AG08395 (cell line): ENCODE measurements at places on chromosomes 6 and 20.

DNA sequence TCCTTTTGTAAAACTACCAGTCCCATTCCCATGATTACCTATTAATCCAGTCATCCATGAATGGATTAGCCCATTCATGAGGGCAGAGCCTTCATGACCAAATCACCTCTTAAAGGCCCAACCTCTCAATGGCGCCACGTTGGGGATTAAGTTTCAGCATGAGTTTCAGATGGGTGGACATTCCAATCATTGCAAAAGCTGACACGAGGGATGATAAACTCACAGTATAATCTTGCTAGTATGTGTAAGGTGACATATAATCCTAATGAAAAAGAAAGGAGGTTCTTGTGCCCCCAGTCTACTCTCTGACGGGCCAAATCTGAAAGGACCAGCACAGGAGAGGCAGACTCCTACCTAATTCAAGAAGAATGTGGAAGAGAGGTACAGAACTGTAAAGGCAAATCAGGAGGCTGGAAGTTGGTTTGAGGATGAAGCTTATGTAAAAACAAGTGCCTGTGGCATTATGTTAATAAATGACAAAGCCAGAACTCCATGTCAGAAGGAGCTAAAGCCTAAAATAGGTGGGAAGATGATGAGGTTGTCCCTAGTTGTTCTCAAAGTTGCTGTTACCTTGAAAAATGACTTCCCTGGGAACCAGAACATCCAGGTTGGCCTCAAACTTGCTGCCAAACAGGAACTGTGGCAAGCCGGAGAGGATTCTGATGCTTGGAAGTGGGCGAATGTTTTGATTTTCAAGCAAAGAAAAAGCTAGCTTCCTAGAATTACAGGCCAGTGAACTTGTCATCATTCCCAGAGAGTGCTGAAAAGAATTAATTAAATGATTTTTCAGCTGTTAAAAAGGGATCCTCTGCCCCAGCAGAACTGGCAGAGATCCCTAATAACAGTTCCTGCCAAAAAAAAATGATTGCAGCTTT, 106.5 kb upstream of the TIAM2 start:
- DNase-seq = no peak

GRCh38 chr20:22008456-22008855, 303.0 kb downstream of the PAX1 start:
- DNase-seq = no peak

DNA sequence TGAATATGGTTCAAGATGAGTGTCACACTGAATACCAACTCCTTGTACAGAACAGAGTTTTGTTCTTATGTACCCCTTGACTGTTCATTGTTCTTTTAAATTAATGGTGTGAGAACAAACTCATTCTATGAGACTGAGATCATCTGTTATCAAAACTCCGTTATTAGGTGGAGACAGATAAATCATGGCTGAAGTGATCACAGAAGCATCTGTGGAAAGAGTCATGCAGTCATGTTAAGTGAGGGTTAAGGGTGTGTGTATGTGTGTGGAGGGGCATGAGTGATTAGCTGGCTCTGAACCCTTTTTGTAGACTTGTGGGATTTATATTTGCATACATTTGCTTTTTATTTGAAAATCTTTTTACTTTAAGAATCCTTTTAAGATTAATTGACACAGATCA, 24.7 kb downstream of the ADGRG6 start:
- no peak for DNase-seq

DNA sequence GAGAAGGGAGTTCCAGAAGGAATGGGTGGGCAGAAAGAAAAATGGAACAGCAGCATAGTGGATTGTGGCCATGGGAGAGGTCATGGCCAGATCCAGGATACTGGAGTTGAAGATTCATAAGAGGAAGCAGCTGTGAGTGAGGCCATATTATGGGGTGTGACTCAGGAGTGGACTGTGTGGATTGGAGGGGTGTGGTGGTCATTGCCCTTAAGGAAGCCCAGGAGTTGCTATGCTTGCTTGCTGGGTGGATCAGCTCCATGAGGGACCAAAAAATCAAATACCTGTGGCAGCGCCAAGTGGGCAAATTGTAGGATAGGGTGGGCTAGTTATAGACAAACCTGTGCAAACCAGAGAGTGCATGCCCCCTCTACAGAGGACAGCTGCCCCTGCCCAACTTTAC, 18.3 kb downstream of the LRRC1 start:
- DNase-seq = peak; percentile 11

DNA sequence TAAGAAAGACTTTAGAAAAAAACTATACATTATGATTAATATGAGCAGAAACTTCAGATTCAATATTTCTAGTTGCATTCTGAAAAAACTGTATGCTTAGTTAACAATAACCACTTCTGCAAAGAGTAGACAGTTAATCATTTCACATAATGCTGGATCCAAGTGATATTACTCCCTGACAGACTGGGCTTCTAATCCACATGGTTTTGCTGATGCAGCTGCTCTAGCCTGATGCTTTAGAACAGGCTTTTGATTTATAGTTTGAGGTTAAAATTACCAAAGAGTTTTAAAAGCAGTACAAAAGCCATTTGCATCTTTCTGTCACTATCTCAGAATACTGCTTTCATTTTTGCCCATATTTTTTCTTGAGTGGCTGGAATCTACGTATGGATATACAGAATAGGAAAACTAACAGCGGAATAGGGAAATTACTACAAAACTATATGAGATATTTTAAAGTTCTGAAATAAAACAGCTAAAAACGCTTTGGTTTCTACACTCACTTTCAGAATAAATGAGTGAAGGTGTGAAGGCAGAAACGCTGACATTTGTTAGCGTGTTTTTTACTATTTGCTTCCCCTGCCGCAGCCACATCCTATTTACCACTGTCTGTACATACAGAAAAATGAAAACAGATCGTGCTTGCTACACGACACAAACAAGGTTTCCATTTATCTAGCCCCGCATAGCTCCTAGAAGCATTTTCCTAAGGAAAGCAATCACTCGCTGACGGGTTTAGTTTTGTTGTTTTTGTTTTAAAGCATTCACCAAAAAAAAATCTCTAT, 61.7 kb downstream of the METTL24 start:
- DNase-seq = no peak

GRCh38 chr6:156189195-156189594, 588.0 kb upstream of the ARID1B start:
- no peak for DNase-seq
